ENCODE measurements at places on chromosomes 16 and 17. TPM values are rescaled to one million over a fixed set of nuclear protein-coding genes. Genes with fewer than 3 reads are reported as not detected.

DNA sequence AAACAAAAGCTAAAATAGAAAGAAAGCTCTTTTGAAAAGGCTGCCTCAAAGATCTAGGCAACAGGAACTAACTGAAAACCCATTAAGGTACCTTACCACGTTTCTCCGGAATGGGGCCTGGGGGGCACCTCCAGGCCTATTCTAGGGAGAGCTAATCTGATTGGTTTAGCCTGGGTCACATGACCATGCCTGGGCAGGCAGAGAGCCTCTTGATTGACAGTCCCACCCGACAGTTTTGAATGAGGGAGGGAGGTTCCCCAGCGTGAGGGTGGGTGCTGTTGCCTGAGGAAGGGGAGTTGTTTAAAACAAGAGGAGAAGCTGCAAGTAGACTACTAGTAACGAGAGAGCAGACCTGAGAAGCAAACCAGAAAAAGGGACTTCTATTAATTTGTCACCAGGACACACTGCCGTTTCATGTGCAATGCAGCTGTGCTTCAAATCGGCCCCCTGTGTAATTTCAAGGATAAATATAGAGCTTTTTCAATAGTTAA is 143.4 kb upstream of the HS3ST2 start:
- H3K4me1 ChIP-seq, result peaks cover 2% of the 10 kb centered on the region
- H3K27ac ChIP-seq, result no peak overlapping the region
- H3K4me3 ChIP-seq, result no peak overlapping the region
- H3K36me3 ChIP-seq, result no peaks in the 10 kb centered on the region
- peak; percentile 94 for DNase-seq

GRCh38 chr17:20302246-20302917 is 165.0 kb downstream of the LGALS9B start:
- H3K36me3 ChIP-seq, result peaks cover 47% of the 10 kb centered on the region
- no peaks in the 10 kb centered on the region for H3K4me1 ChIP-seq
- DNase-seq, result no peak
- H3K4me3 ChIP-seq, result no peak overlapping the region
- no peaks in the 10 kb centered on the region for H3K27me3 ChIP-seq
- no peak overlapping the region for H3K27ac ChIP-seq

GRCh38 chr17:50394711-50395110 is 2.6 kb downstream of the LRRC59 start:
- peak overlapping the region; percentile 14 for H3K4me3 ChIP-seq
- 0 out of 2 replicates have a peak, but pooled peaks cover 3% of the 10 kb centered on the region for H3K4me1 ChIP-seq
- no peak overlapping the region for H3K27ac ChIP-seq
- DNase-seq, result no peak

- H3K27ac ChIP-seq, result no peak overlapping the region
- no peaks in the 10 kb centered on the region for H3K27me3 ChIP-seq
- no peaks in the 10 kb centered on the region for H3K4me1 ChIP-seq
- H3K4me3 ChIP-seq, result no peak overlapping the region
- H3K36me3 ChIP-seq, result peaks cover 4% of the 10 kb centered on the region
Measured at GRCh38 chr16:84585886-84586285, 32.0 kb downstream of the COTL1 start.

GRCh38 chr17:50148226-50149090 is 2.0 kb downstream of the PPP1R9B start:
- H3K27me3 ChIP-seq, result no peaks in the 10 kb centered on the region
- H3K27ac ChIP-seq, result no peak overlapping the region
- peak; percentile 62 for DNase-seq

The HES7 gene
- total RNA-seq, result 0.33 TPM

The SULT1A2 gene
- 0.35 TPM for total RNA-seq

- no peak overlapping the region for H3K27ac ChIP-seq
- H3K36me3 ChIP-seq, result no peaks in the 10 kb centered on the region
- no peak for DNase-seq
- H3K4me1 ChIP-seq, result no peaks in the 10 kb centered on the region
Measured at GRCh38 chr16:7914748-7915147, 582.1 kb downstream of the RBFOX1 start.

DNA sequence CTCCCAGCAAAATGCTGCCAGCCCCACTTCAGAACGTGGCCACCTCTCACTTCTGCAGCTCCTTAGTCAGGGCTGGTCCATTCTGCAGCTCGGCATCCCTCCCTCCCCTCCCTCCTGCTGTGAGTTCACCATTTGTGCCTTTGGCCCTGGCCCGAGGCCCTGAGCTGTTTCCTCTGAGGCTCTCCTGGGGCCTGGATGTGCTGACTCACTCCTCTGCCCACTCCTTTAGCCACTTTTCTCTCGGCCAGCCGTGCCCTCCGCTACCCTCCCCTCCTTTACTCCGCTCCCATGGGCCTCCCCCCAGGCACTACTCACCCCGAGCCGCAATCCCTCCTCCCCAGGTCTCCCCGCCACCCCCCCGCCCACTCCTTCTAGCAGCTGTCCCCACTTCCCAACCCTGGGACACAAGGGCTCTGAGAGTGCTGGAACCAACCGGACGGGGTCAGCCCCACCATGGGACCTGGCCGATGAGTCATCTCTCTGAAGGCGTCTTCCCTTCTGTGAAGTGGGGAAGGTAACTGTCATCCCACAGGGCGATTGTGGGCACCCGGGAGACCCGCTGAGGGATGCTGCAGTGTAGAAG is 11.5 kb downstream of the KCNG4 start:
- H3K27me3 ChIP-seq, result no peaks in the 10 kb centered on the region
- peak; percentile 83 for DNase-seq
- H3K27ac ChIP-seq, result no peak overlapping the region
- no peaks in the 10 kb centered on the region for H3K4me1 ChIP-seq

The MPP2 gene
- 16.3 TPM for total RNA-seq

The HCRT gene
- not detected for total RNA-seq

GRCh38 chr17:49123061-49123460 is 9.5 kb upstream of the B4GALNT2 start:
- H3K27ac ChIP-seq, result no peak overlapping the region
- peaks cover 21% of the 10 kb centered on the region for H3K36me3 ChIP-seq
- no peaks in the 10 kb centered on the region for H3K4me1 ChIP-seq

GRCh38 chr17:39687546-39688474 is at the start of gene PGAP3:
PGAP3 (minus strand) TSS chr17:39688057; CDS start chr17:39688014, 43 bp downstream.
- H3K36me3 ChIP-seq, result peaks cover 6% of the 10 kb centered on the region
- H3K27ac ChIP-seq, result peak within 1 kb of the TSS; percentile 74
- peaks cover 12% of the 10 kb centered on the region for H3K4me1 ChIP-seq
- H3K4me3 ChIP-seq, result peak within 1 kb of the TSS; percentile 85
- H3K27me3 ChIP-seq, result no peaks in the 10 kb centered on the region

The TNFRSF17 gene
- not detected for total RNA-seq

- H3K27ac ChIP-seq, result no peak overlapping the region
- H3K36me3 ChIP-seq, result no peaks in the 10 kb centered on the region
- no peak for DNase-seq
Measured at GRCh38 chr17:9272501-9273200, 251.3 kb downstream of the NTN1 start.
